HS-5 (cell line): ENCODE measurements at places on chromosomes 6 and 20.
A peak's percentile ranks its signal among the peaks of the same experiment; 100 is the strongest.

GRCh38 chr20:50286609-50287008, 96.0 kb downstream of the CEBPB start:
- DNase-seq: peak; percentile 100

DNA sequence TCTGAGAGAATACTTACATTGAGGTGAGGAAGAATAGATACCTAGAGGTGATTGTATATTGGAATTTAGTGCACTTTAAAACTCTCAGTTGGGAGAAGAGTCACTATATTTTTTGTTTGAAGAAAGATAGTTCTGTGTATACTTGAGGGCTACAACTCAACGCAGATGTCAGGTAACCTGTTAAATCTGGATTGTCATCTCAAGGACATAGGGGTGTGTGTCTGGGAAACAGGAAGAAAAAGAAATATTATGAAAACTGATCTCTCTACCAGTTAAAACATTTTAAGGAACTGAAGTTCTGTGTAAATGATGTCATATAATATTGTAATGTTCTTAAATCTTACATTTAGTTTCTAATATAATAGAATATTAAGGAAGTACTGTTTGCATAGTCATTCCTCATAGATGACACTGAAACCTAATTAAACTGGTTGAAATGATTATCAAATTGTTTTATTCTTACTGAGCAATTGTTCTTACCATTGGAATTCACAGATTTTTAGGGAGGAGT, 86.2 kb downstream of the SMAP1 start:
- no peak for DNase-seq

- no peak for DNase-seq
These were observed 13.1 kb upstream of the DCBLD1 start for GRCh38 chr6:117469356-117469755.

GRCh38 chr6:33737267-33738026, 9.3 kb downstream of the IP6K3 start:
- no peak for DNase-seq

DNA sequence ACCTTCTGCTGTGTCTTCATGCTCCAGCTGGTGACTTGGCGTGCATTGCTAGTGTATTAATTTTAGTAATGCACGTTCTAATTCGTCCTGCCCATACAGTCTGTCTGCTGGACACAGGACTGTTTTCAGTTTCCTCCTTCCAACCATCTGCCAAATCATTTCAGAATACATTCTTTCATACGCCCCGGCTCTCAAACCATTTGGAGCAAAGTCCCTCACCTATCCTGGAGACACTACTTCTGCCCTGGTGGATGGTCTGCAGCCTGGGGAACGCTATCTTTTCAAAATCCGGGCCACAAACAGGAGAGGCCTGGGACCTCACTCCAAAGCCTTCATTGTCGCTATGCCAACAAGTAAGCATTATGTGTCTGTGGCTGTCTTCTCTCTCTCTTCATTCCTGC, 60.5 kb downstream of the FNDC1 start:
- DNase-seq: no peak

DNA sequence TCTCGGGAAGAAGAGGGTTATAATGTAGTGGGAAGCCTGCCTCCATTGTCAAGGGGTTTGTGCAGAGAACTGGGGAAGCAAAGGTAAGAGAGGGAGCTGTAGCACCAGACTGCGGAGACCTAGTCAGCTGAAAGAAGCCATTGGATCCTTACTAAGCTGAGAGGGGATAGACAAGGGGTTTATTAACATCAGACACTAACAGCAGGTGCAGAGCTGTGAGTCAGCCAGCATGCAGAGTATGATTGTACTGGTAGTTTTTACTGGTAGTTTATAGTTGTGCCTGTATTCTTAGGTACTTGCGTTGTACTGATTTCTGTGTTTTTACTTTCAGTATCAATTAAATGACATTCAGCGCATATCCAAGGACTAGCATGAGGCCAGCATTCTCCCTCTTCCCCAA, 17.8 kb upstream of the COL19A1 start:
- DNase-seq: no peak

- no peak for DNase-seq
These were observed 100.1 kb upstream of the ADTRP start for GRCh38 chr6:11878735-11879134.

GRCh38 chr6:3523966-3524365, 67.1 kb upstream of the SLC22A23 start:
- DNase-seq: no peak

GRCh38 chr6:49790341-49790740, 3.3 kb upstream of the PGK2 start:
- no peak for DNase-seq

DNA sequence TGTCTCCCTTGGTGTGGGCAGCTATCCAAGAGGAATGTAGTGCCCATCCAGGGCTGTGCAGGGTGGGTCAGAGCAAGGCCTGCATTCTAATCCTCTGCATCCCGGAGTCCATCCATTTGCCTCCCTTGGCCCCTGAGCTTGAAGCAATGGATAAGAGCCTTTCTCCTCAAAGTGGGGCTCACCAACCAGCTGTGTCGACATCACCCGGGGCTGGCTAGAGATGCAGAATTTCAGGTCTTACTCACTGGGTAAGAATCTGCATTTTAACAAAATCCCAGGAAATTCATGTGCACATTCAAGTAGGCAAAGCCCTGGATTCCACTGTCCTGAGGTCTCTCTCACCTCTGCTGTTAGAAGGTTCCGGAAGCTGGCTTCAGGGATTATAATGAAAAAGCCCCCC, 95.3 kb downstream of the MDGA1 start:
- no peak for DNase-seq

DNA sequence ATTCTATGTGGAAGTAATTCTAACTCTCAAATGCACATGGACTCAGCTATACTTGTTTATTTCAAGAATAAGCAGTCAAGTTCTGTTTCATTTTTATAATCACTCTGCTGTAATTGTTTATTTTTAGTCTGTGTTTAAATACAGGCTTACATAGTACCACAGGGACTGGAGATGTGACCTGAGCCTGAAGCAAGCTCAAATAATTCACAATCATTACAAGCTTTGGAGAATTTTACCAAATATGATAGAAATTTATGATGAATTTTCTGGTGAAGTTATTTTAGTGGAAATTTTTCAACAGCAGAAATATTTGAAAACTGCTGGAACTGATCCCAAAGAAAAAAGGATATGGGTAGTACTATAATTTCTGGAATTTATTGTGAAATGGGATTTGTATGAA, 41.6 kb upstream of the DSE start:
- DNase-seq: no peak

DNA sequence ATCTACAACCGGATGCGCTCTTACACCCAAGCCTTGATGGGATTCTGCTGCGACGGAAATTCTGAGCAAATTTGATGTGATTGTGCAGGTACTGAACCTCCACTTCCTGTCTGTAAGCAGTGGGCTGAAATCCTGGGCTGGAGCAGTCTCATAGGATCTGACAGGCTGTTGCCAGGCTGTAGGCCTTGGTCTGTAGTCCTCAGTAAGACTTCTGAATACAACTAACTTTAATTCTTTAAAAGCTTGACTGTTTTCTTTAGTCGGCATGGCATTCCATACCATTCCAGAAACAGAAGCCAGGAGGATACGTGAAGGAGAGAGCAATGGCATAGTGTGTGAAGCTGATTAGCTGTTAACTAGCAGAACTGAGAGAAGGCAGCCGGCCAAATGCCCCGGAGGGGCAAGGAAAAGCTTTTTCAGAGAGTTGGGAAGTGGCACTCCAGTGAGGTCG, 68.3 kb downstream of the ADTRP start:
- no peak for DNase-seq

DNA sequence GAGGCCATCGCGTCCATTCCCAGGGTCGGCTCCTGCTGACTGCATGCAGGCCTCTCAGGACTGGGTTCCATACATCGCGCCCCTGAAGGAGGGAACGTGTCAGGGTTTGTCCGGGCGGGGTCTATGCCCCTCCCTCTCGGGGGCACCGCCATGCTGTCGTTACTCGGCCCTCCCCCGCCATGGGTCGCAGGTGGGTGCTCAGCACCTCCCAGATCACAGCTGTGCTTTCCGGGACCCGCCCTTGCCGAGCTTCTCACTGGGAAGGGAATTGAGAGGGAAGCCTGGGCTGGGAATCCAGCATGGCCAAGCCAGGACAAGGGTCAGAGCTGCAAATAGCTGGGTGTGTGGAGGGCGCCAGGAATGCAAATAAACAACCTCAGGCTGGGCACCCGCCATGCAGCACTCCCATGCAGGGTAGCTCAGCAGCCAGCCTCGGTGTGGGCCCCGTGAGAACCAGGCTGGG, at the start of gene FRMD1:
Gene FRMD1 (minus strand): TSS at position 270 of the 463 bp plus-strand sequence. CDS start 118 bp downstream, at position 152.
- no peak for DNase-seq

- no peak for DNase-seq
These were observed 46.0 kb upstream of the DOK5 start for GRCh38 chr20:54429364-54429763.

DNA sequence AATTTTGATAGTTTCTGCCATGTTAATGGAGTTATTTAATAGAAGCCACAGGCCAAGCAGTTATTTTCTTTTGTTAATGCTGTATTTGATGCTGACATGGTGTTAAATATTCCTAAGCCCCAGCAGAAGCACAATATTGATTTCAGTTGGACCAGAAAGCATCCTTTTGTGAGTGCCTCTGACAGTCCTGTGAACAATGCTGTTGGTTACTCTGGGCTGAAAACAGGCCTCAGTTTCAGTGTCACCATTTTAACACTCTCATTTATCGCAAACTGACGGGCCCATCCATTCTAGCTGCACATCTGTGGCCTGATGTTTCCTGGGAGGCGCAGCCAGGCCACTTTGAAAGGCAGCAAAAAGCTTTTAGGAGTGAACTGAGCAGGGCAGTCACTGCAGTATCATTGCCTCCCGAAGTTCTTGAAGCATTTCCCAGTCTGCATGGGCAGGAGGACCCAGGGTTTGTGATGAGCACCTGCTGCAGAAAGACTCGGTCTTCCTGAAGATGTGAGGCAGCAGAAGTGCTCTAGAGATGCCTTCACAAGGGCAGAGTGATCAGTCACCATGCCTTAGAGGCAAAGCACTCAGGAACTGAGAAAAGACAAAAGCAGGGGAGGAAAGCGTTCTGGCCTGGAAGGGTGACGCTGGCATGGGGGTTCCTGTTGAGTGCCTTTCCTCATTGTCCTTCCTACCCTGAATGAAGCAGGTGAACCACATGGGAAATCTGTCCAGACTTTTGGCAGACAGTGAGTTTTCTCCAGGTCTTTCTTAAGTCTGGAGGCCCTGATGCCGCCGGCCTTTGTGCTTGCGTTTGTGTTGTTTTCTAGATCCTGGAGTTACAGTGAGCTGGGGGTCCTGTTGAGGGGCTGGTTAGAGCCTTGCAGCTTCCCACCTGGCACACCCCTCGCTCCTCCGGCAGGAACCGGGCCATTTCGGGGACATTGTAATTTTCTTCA, 74.0 kb downstream of the ZDHHC14 start:
- DNase-seq: no peak

GRCh38 chr20:37764333-37764935, 70.6 kb downstream of the CTNNBL1 start:
- no peak for DNase-seq

- DNase-seq: no peak
These were observed 108.5 kb downstream of the MAP3K4 start for GRCh38 chr6:161100072-161100471.

GRCh38 chr20:10415013-10415650, 18.9 kb downstream of the MKKS start:
- no peak for DNase-seq

GRCh38 chr6:3019065-3019464, 19.4 kb downstream of the NQO2 start:
- no peak for DNase-seq
